Activated CD4-positive, alpha-beta T cell treated with anti-CD3 and anti-CD28 coated beads, Interleukin-2, amount 50 U/mL, for 1 hour (primary cell): ENCODE measurements at places on chromosomes 2 and 18.

GRCh38 chr2:17171446-17172049 is 346.7 kb downstream of the RAD51AP2 start:
- no peak for DNase-seq

DNA sequence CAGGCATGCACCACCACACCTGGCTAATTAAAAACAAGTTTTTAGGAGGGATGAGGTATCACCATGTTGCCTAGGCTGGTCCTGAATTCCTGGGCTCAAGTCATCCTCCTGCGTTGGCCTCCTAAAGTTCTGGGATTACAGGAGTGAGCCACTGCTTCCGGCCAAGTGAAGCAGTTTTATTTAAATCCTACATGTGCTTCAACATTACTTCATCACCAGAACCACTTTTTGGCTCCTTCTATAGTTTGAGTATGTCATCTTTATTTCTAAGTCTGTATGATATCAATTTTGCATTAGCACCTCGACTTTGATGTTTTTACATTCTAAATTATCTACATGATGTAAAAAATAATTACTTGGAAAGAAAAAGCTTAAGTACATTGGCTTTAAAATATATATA is 144.3 kb downstream of the FMNL2 start:
- no peak for DNase-seq

- DNase-seq, result no peak
These were observed 124.0 kb downstream of the MDH1 start for GRCh38 chr2:63712748-63713147.

DNA sequence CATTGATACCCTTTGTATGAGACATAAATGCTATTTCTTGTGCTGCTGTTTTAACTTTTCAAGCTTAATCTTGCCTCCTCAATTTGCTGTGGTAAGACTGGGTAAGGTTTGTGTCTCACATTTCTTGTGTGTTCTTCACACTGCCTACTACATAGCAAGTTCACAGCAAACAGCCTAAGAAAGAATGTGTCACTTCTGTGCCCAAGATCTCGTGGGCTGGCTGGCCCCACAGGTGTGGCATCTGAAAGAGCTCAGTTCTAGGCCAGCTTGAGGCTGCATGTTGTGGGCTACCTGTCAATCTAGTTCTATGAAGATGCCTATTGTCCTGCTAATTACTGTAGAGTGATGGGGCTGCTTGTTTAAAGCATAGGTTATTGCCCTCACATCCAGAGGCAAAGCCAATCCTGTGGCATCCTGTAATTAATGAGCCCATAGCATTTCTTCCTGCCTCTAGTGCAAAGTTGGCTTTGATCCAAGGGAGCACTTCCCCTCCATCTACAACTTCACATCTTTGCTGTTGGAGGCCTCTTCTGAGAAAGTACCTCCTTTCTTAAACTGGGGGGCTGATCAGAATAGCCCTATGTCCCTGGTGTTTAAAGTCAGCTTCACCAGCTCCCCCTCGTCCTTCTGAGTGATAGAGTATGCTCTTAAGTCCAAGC is 40.9 kb upstream of the ASPRV1 start:
- no peak for DNase-seq

- no peak for DNase-seq
These were observed 41.7 kb upstream of the EFEMP1 start for GRCh38 chr2:55965276-55965675.

- peak; percentile 5 for DNase-seq
These were observed at the start of gene AFF3 for GRCh38 chr2:100142393-100142792. TSS of gene AFF3 (minus strand) at chr2:100142590. CDS start at chr2:100104454, 38,136 bp downstream.

DNA sequence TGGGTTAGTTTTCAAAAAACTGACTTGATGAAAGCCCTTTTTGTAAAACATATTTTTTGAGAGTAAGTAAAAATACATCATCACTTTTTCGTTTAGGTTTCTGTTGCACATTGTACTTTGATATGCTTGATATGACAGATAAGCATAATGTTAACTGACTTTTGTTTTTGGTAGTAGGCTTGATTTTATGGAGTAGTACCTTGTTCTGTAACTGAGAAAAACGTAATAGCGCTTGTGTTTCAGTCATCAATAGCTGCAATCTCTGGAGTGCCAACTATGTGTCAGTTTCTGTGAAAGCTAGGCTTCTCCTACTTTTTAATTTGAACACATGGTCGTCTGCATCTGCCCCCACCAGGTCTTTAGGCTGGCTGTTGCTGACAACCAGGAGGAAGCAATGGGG is 1.3 kb downstream of the LCLAT1 start:
- DNase-seq, result no peak

- no peak for DNase-seq
These were observed 43.2 kb downstream of the MRPS9 start for GRCh38 chr2:105081006-105081601.

GRCh38 chr18:20971886-20972267 is 139.7 kb downstream of the ROCK1 start:
- no peak for DNase-seq

- no peak for DNase-seq
These were observed 300.2 kb downstream of the CELF4 start for GRCh38 chr18:37265382-37265781.

DNA sequence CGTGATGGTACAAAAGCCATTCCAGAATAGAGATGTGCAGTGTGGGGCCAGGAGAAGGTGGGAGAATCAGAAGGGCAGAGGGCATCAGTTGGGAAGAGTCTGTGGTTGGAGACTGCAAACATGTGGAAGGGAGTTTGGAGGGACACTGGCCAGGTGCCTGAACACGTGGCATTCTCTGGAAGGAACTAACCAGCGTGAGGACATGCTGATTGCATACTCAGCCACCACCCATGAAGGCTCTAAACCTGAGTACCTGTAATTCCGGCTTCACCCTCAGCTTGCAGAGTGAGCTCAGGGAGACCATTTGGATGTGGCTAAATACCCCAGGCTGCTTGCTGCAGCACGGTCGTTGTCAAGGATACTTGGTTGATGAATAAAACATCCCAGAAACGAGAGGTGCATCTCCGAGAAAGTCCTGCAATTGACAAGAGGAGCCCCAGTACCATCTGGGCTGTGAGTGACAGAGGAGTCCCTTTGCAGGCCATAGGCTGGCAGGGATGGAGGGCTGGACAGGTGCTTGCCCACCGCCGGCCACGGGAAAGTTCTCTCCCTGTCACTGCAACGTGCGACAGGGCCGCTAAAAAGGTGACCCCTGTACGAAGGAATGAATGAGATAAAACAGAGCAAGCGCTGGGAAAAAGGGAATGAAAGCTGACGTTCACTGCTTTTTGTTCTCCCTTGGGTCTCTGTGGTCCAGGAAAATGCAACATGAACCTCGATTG is 5.0 kb downstream of the ACKR3 start:
- DNase-seq, result no peak

DNA sequence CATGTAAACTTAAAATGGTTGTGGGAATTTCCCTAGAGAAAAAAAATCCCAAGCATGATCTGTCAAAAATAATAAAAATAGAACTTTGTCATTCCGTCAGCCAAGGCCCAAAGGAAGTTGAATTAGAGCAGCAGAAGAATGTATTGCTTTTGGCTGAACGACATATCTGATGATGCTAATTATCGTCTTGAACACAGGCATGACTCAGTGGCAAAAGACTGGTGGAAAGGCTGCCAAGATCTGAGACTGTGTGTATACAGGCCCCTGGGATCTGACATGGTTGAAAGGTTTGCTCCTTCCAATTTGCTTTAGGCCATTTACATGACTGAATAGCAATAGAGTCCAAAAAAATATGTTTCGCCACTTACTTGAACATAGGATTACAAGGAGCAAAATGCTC is 1057.1 kb upstream of the CRIM1 start:
- DNase-seq, result no peak

GRCh38 chr2:113298176-113298575 is 19.5 kb upstream of the PAX8 start:
- no peak for DNase-seq

DNA sequence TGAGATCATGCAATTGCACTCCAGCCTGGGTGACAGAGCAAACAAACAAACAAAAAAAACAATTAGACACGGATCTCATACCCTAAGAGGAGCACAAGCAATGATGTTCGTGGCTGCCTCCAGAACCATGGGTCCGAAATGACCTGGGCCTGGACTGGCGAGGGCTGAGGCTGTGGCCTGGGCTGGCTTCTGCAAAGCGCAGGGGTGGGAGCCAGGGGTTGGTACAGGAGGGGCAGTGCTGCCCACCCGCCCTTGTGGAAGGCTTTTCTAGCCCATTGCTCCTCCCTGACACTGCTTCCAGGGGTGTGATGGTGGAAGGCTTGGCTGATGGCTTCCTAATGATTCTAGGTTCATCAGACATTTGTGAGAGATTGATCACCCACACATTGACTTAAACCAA is 167.8 kb downstream of the FHOD3 start:
- no peak for DNase-seq

DNA sequence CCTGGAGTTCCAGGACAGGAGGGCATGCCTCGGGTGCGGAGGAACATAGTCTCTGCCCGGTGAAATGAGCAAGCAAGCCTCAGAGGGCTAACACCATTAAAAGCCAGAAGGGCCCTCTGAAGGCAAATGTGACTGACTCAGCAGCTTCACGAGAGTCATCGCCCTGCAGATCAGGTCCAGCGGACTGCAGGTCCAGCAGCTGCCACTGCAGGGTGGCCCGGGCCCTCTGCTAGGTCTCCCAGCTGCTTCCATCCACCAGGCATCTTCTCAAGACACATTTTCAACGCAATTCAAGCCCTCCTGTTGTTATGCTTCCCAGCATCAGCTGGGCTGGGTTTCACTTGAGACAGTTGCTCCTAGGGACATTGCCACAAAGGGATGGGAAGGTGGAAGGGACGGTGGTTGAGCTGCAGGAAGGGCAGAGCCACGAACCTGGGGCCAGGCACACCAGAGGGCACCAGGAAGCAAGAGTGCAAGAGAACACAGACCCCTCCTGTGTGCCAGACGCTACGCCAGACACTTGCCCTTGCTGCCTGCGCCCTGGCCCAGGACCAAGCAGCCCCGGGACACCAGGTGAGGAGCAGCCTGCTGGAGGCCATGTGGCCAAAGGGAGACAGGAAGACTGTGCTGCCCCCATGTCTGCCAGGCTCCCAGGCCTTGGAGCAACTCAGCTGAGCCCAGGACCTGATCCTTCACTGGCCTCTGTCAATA is 173.0 kb downstream of the HDAC4 start:
- DNase-seq, result no peak

- no peak for DNase-seq
These were observed 4.0 kb upstream of the HOXD4 start for GRCh38 chr2:176147210-176147799.

DNA sequence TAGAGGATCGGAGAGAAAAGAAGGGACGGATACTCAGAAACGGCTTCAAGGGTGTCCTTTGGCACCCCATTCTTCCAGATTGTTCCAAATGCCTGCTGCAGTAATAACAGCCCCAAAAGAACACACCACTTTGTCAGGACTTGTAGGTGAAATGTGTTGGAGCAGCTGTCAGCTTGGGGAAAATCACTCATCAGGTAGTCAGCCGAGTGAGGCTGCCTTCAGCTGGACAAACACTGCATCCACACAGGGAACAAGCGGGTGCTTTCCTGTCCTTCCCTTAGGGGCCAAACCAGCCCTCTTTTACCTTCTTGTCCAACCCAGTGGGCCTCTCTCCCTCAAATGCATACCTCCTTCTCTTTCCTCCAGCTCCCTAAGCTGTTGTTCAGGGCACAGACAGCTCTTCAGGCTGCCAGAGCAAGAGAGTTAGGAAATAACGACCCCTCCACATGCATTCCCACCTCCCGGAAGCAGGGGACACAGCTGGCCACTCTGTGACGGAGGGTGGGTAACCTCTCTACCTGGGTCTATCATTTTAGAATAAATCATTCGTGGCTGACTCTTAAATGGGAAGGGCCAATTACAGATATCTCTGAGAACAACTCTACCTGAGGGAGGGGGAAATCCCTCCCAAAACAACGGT is 48.1 kb downstream of the BCL11A start:
- no peak for DNase-seq

DNA sequence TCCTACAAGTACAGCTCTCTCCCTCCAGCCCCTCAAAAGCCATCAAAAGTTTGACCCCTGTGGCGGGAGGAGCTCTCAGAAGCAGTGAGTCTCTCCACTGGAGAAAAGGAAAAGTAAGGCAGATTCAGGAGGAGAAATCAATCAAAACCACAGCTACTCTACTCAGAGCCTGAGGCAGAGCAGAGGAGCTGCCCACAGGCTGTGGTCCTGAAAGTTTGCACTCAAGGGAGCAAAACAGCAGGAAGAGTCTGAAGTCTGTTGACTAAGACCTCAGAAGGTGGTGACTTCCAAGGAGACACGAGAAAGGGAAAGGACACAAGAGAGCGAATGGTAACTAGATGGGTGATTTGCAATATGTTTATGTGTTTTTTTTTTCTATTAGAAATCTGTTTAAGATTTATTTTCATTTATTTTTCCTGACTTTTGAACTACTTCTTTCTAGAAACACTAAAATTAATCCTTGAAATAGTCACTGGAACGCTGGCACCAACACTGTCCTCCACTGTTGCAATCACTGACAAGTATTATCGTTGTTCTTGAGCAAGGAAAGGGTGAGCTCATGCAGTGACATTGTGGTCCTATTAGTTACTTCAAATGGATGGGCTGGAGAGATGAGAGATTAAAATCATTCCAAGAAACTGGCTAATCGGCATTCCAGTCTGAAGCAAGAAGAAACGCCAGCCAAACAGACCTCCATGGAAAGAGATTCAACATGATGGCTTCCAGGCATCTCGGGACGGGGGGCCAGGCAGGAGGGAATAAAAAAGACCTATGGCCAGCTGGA is 35.8 kb downstream of the PID1 start:
- DNase-seq, result no peak

DNA sequence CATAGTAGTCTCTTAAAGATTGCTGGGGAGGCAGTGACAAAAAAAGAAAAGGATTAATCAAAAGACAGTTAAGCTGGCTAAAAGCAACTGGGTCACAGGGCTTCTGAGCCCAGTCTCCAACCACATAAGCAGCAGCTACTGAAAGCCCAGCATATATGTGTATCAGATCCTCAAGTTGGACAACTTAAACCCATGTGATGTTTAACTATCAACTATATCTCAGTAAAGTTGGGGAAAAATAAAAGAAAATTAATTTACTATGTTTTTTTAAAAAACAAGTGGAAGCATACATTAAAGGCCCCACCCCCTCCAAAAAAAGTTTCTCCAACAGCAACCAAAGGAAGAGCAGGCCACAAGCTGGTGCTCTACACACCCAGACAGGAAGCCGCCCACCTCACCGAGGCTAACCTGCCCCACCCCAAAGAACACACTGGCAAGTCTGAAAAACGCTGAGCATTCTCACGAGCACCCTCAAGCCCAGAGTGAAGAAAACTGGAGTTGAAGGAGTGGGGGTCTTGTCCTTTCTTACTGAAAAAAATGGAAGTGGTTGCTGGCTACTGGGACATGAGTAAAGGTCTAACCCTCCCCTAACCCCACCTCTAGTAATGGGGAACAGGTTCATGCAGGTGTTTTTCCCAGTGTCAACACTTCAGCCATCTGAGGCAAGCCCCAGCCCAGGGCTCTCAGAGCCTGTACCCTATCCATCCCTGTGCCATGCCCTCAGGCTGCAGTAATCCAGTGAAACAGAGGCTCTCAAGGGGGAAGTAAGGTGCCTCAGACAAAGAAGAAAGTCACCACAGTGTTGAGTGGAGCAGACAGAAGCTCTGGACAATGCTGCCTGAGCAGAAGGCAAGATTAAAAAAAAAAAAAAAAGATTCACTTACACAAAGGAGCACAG is 106.3 kb downstream of the GYPC start:
- DNase-seq, result peak; percentile 26
